ENCODE measurements at places on chromosomes 16 and 17. TPM values are rescaled to one million over a fixed set of nuclear protein-coding genes. Genes with fewer than 3 reads are reported as not detected.

Gene TMIGD1
- total RNA-seq, result not detected

Gene NPIPA7
- 5.4 TPM for total RNA-seq

Gene CD300E
- 0.16 TPM for total RNA-seq

Gene EXOC3L1
- total RNA-seq, result 2.3 TPM

Gene RAB37
- total RNA-seq, result 0.95 TPM

Gene ANKRD40CL
- 0.46 TPM for total RNA-seq

Gene MMP25
- total RNA-seq, result 1.6 TPM

Gene USP36
- 33.4 TPM for total RNA-seq

Gene INCA1
- 0.32 TPM for total RNA-seq

GRCh38 chr17:4195306-4195705 lies 52.3 kb downstream of the CYB5D2 start:
- DNase-seq, result no peak

DNA sequence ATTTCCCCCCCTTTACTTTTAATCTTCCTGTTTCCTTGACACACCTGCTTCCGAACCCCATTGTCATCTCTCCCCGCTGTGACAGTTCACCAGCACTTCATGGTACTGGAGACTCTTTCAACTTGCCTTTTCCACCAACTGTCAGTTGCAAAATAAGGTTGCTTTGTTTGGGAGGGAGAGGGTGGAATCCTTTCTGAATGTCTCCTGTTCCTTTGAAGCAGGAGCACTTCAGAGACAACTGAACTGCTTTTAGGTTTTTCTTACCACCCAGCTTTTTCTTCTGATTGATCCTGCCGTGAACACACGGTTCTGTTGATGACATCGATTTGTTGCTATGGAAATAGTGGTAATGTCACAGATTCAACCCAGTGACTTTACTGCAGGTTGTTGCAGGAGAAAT lies 42.0 kb downstream of the RPA1 start:
- no peak for DNase-seq

- no peak for DNase-seq
Measured at GRCh38 chr17:16866436-16866835, 105.5 kb downstream of the TNFRSF13B start.

GRCh38 chr17:72479113-72479512 lies 358.3 kb downstream of the SOX9 start:
- DNase-seq, result no peak

DNA sequence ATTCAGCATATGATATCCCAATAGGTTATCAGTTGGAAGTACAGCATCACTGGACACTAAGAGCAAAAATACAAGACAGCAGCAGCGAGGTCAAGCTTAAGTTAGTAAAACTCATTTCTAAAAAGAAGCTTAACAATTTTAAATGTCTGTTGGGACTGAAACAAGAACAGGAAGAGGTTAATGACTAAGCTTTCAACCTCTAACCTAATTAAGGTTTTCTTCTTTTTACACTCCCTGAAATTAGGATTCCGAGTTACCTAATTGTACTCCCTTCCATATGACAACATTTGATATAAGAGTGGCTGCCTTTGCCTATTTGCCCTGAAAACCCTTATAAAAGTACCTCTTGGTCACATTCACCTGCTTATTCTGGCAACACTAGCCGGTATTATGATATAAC lies 34.3 kb downstream of the CPSF4L start:
- DNase-seq, result no peak

- DNase-seq, result no peak
Measured at GRCh38 chr17:71203953-71204352, 916.9 kb upstream of the SOX9 start.

DNA sequence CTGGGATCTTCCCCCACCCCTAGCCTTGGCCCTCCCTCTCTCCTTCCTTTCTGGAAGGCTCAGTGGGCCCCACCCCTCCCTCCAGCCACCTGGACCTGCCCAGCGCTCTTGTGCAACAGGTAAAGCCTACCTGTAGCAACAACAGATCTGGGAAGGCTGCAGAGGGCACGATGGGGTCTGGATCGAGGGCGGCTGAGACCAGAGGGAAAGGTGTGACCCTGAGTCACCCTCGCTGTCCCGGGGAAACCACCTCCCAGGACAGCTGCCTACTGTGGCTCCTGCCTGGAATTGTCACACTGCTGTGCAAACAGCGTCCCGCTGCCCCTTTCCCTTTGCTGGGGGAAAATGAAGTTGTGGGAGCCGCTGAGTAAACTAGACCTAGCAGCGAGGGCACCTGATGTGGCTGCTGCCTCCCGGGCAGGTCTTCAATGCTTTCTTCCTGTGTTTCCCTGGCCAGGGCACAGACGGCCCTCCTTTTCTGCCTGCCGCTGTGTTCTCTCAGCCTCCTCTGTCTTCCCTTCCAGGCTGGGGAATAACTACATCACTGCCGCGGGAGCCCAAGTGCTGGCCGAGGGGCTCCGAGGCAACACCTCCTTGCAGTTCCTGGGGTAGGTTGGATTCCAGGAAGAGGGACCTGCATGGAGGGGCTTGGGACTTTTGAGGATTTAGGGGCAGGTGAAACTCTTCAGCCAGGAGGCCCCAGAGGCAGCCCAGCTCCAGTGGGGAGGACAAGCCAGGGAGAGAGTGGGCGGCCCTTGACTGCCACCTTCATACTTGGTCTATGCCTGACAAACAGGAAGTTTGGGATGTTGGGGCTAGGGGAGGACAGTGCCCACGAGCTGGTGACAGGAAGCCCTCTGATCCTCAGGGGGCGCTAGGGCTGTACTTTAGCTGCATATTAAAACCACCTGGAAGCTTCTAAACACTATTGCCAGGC lies 22.2 kb upstream of the CYLD start:
- DNase-seq, result no peak

DNA sequence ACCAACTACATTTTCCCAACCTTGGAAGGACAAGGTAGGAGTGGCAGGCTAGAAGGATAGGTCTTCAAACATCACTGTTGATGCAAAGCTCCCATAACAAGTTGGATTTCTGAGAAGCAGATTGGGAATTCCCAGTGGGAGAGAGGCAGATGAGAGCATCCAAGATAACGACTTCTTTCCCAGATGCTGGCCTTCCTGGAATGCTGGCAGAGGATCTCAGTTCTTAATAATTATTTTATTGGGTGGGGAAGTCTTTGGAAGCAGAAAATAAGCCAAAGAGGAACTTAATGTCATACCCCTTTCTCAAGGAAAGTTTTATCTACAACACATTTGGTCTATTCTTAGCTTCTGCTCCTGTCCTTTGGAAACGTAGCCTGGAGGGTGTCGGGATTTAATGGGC lies 64.5 kb downstream of the MPRIP start:
- no peak for DNase-seq

- DNase-seq, result no peak
Measured at GRCh38 chr17:27755706-27756466, 44.4 kb downstream of the NOS2 start.

- no peak for DNase-seq
Measured at GRCh38 chr16:85657996-85658395, 30.8 kb downstream of the GINS2 start.

GRCh38 chr17:13127921-13128602 lies 110.2 kb upstream of the ELAC2 start:
- no peak for DNase-seq

- no peak for DNase-seq
Measured at GRCh38 chr16:73878611-73879010, 418.0 kb upstream of the PSMD7 start.

DNA sequence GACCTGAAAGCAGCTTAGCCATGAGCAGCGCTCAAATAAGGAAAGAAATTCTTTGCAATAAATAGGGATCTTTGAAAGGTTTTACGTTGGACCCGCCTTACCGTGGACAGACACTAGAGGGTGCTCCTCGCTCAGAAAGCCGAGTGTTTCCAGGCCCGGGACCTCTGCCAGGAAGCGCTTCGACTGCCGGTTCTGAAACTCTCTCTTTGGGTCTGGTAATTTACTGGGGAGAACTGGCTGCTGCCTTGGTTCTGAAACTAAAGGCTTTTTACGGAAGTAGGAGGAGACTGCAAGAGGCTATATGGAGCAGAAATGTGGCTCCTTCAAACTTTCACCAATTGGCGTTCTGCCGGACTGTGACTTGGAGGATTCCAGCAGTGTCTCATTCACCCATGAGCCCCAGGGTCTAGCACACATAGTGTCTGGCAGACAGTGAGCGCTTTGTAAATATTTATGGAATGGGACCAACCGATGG lies 45.6 kb upstream of the HOXB9 start:
- peak; percentile 87 for DNase-seq

DNA sequence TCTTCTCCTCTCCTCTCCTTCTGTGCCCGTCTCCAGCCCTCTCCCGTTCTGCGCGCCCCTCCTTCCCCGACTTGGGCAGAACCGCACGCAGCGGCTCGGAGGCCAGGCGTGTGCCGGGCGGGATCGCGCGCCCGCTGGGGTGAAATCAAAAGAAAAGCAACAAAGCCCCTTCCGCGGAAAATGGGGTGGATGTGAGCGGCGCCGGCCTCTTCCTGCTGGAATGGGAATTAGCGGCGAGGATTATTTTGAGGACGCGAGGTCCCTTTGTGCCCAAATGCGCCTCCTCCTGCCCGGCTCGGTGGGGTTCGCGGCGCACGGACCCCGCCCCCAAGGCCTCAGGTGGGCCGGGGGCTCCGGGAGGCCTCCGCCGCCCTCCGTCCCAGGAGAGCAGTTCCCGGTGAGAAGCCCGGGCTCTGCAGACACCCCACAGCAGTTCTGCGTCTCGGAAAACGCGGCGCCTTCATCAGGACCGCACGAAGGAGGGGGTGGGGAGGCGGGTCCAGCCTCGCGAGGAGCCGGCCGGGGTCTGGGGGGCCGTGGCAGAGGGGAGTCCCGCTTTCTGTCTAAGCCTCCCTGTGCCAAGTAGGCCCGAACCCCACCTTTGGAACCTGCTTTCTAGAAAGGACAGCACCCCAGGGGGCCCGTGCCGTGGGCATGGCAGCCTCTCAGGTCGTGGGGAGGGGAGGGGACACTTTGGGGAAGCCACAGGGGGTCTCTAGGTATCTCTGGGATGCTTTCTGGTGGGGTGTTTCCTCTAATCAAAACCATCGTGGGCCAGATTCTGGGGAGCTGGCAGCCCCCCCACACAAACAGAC lies 91.0 kb upstream of the CBX4 start:
- DNase-seq, result no peak

DNA sequence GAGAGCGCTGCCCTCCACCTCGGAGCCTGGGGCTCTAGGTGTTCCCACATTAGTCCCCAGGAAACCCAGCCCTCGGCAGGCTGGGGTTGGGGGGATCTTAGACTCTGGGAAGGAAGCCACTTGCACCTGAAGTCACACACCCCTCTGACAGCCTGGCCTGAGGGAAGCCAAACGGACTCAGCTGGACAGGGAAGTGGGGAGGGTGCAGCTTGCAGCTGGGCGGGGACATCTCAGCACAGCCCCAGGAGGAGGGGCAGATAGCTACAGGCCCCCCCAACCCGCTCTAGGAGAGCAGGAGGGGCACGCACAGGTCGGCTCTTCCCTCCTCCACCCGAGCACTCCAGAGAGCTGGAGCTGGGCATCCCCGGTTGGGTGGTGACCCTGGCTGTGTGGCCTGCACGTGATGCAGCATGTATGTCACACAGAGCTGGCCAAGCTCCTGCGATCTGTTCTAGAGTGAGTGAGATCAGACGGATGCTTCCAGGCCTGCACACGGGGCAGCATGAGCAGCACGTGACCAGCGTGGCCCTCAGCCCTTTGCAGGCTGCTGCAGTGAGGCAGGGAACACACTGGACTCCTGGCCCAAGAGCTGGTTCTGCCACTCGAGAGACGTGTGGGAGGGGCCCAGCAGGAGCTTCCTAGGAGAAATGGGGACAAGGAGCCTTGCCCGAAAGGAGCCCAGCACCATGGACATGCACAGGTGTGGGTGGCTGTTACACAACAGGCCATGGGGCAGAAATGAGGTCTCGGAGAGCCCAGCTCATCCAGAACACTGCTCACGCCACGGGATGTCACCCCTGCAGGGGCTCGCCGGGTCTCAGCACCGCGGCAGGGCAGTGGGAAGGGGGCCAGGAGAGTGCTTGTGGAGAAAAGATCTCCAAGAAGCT lies 15.4 kb downstream of the KIFC3 start:
- no peak for DNase-seq

DNA sequence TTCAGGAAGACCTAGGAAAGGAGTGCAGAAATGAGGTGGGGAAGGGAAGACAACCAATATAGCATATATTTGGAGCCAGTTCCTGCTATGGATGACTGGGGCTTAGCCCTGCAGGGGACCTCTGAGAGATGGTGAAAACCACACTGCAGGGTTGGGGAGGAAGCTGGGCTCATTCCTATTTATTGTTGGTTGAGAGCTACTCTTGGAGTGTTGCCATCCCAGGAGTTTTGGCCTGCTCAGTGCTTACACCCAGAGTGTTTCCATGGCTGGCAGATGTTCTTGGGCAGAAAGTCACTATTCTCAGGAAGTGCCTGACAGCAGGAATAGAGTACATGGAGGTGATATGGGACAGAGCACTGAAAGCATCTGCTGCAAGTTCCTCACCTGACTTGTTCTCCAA lies 145.8 kb downstream of the SPACA3 start:
- no peak for DNase-seq

DNA sequence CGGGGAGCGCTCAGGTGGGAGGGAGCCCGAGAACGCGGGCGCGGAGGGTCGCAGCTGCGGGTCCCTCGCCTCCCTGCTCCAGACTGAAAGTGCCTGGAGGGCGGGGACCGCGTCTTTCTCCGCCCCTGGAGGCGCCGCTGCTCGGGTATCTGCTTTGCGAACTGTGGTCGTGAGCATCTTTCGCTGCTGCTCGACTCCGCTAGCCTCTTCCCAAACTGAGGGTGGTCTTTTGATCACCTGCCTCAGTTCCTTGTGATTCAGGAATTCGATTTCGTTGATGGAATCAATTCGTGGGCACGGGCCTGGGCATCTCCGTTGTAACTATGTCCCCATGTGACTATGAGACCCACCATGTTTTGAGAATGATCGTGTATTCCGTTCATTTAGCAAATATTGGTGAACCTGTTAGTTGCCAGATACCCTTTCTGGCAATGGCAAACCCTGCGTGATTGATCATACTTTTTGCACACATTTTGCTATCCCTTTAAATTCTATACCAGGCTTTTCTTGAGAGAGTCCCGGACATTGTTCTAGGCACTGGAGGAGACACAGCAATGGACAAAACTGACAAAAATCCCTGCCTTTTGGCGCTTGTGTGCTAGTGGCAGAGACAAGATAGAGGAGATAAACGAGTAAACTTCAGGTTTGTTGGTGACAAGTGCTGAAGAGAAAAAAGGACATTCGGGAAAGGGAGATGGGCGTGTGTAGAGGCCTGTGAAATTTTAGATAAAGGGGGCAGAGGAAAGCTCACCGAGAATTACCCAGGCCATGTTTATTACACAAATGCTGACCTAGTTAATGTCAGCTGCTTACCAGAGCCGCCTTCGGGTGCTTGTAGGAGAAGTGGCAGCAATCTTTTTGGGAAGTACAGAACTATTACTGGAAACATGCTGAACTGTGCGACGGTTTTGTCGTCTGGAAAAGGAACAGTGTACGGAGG lies 948 bp downstream of the UTP18 start:
- no peak for DNase-seq

GRCh38 chr17:77948690-77949114 lies 9.8 kb upstream of the TNRC6C start:
- no peak for DNase-seq

All from pancreas (tissue), 10 donors.